H9 (cell line): ENCODE measurements at places on chromosomes 7 and 10. TPM values are rescaled to one million over a fixed set of nuclear protein-coding genes. Genes with fewer than 3 reads are reported as not detected.

DNA sequence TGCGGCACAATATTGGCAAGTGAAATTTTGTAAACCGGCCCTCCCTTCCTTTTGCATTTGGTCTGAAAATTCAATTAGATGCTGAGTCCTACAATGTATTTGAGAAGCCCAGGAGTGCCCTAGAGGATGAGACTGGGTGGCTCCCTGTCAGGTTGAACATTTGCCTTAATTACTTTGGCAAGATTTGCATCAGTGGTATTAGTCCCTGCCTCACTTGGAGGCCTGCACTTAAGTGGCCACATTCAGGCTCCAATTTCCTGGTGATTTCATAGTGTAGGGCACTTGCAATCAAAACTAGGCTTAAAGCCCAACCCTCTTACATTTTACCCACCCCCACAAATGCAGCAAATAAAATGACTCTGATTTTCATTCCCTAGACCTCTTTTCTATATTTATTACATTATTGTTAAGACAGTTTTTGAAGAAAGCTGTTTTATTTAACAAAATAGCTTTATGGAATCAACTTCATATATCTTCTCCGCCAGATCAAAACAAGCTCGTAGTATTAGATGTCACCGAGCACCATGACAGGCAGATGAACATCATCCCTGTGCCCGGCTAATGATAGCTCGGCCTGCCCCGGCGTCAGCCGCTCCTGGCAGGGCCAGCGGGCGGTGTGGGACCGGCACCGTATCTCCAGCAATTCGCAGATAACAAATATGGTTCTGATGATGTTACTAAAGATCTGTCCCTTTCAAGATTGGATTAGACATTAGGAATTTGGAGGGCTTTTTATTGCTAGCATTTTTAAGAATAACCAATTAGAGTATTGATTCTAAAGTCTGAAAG lies 73.6 kb downstream of the EGFR start:
- no peak for DNase-seq

GRCh38 chr7:131652934-131653333 lies 96.5 kb upstream of the PODXL start:
- DNase-seq, result no peak

DNA sequence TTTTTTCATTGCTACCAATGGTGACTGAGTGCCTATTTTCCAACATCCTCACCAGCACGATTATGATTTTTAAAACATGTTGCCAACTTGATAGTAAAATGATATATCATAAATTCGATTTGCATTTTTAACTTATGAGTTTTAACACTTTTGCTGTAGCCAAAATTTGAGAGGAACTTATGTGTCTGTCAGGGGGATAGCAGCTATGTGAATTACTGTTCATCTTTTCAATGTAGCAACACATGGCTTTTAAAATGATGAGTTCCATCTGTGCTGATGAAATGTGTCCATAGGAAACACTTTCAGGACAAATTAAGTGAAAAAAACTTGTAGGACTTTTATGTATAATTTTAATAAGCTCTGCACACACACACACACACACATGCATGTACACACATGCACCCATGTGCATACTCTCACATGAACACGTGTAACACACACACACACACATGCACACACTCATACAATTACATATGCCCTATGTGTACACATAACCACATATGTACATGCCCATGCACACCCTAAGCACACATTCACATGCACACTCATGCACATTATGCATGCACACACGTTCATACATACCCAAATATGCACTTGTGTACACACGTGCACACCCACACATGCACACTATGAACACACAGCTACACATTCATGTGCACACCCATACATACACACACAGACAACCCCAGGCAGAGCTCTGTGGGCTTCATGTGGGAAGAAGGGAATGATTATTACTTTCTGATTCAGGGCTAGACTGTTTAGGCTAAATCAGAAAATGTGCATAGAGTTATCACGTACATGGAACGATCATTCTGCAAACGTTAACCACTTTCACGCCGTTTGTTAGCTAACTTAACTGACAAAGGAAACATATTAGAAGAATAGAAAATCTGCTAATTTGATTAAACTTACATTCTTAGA lies 68.9 kb downstream of the C10orf143 start:
- no peak for DNase-seq

GRCh38 chr7:115260381-115260780 lies 338.5 kb downstream of the MDFIC start:
- DNase-seq, result no peak

- no peak for DNase-seq
Observed at GRCh38 chr7:134037991-134038390, 89.1 kb upstream of the LRGUK start.

DNA sequence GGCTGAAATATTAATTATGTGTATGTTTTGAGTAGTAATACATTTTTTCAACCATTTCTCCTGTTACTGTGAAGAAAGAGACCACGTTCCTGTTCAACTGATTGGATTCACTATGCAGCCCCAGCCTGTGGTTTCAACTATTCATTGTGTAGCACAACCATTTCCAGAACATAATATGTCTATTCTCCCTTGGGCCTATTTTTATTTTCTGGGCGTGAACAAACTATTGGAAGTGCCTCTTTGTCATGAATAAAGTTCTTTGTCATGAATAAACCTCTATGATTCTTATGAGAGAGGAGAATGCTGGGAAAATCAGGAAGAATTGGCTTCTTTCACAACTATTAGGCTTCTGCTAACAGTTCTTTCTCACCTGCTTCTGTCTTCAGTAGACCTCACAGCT lies 152.4 kb downstream of the GNAT3 start:
- DNase-seq, result no peak

GRCh38 chr7:90459888-90460287 lies 9.6 kb upstream of the PTTG1IP2 start:
- no peak for DNase-seq

- no peak for DNase-seq
Observed at GRCh38 chr7:128892521-128893250, 17.8 kb downstream of the KCP start.

DNA sequence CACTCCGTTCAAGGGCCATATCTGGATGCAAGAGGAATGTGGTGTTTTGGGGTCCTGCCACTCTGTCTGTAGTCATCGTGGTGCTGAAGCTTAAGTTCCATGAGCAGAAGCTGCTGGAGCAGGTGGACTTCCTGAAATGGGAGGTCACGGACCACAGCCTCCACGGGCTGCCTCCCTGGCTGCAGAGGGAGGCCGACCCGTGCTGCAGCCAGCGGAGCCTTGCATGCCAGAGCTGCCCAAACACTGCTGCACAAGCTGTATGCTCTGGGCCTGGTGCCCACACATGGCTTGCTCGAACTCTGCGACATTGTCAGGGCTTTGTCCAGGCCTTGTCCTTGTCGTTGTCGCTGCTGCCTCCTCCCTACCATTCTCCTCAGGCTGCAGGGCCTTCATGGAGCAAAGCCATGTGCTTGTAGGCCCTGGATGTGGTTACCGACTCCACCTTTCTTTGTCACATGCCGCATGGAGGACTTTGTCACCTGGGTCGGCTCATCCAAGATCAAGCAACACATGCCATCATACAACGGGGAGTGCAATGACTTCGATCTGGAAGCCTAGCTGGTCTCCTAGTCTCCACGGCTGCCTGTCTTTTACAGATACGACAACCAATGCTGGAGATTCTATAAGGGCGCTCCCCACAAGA lies 21.4 kb downstream of the GARIN1A start:
- DNase-seq, result no peak

DNA sequence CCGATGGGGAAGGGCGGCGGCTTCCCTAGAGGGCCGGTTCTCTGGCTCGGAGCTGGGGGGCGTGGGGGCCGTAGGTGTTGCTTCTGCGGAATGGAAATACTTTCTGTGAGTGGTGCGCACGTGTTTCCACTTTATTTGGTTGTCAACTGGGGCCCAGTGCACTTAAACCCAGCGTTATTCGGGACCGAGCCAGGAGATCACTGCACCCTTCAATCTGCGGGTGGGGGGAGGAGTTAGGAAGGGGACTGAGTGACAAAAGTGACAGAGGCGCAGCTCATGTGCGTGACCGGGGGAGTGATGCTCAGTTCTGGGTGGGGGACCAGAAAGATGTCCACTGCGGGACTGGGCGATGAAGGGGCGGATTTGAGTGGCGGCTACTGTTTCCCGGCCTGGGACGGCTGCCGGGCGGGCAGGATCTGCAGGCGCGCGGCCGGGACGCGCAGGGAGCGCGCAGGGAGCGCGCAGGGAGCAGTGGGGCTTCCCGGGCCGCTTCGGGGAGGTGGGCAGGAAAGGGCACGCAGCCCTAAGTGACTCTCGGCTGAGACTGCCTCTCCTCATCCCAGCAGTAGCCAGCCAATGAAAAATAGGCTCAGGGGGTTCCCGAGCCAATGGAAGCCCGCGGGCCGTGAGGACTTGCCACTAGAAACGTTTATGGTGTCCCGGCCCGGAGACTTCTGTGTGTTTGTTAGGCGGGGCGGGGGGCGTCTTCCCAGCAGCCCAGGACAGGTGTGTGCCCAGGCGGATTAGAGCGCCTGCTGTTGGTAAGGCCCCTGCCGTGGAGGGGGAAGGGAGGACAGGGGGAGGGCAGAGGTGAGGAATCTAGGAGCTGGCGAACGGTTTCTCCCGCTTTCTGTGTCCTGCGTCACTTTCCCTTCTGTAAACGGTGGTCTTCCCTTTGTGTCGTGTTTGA lies 54.3 kb upstream of the KDM7A start:
- peak; percentile 97 for DNase-seq

GRCh38 chr7:55174856-55175255 lies 156.0 kb downstream of the EGFR start:
- DNase-seq, result no peak

DNA sequence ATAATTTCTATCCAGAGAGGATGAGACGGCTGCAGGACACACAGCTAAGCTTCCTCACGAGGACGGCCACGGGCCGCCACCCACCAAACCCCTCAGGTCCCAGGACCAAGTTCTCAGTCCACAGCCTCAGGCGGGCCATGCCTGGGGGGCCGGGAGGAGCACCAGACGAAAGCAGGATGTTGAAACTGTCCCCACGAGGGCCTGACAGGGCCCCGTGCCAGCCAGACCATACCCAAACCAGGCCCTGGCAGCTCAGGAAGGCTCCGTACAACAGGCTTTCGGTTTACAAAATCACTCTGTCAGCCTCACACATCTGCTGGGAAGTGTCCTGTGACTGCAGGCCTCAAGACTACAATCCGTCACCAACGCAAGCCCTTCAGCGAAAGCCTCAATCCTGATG lies 14.5 kb downstream of the TUBGCP2 start:
- DNase-seq, result no peak

- no peak for DNase-seq
Observed at GRCh38 chr7:115328018-115328417, 406.1 kb downstream of the MDFIC start.

- DNase-seq, result no peak
Observed at GRCh38 chr7:84783141-84783778, 403.6 kb downstream of the SEMA3D start.

GRCh38 chr7:15470825-15471668 lies 90.8 kb downstream of the AGMO start:
- no peak for DNase-seq

- no peak for DNase-seq
Observed at GRCh38 chr10:58576751-58577436, 64.2 kb downstream of the BICC1 start.

DNA sequence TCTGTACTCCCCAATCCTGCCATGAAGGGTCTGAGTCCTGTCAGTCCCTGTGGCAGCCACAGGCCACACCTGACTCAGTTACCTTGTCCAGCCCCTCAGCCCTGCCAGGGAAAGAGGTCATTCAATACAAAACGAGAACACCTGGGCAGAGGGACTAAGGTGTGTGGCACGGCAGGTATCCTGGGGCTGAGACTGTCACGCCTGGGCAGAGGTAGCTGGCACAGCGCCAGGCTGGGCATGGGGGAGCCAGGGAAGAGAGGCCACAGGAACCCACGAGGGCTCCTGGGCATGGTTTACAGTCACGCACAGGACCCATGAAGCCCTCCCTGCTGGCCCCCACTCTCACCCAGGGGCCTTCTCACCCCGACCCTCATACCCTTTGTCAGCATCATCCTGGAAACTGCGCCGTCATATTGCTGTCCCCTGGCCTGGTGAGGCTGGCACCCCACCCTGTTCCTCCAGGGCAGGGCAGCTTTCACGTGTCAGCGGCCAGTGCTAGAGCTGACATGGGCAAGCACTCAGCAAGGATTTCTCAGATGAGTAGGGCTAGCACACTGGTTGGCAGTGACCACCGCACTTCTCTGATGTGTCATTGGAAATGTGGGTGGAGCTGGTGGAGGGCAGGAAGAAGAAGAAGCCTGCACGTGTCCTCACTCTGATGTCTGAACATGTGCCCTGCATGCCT lies 42.7 kb downstream of the LRRC18 start:
- DNase-seq, result no peak

DNA sequence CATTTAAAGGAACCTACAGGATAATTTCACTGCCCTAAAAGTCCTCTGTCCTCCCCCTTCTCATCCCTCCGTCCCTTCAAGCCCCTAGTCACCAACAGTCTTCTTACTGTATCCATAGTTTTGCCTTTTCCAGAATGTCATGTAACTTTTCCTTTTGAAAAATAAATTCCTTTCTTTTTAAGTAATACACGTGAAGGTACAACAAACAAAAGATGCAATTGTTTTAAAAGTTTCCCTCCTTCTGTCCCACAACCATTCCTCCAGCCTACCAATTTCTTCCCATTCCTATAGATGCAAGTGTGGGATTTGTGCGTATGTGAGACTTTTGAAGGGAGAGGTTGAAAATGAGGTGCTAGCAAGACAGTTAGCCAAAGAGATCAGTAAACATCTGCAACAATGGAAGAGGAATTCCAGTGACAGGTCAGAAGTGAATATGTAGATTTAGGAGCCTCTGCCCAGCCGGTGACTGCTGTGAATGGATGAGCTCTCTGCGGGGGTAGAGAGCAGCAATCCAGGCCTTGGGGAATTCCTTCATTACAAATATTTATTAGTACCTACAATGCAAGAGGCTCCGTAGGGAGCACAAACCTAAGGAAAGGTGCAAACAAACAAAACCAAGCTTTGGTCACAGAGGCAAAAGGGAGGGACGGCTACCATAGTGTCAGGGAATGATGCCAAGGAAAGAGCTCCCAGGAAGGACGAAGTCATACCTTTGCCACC lies 243.6 kb downstream of the SKIDA1 start:
- peak; percentile 91 for DNase-seq

DNA sequence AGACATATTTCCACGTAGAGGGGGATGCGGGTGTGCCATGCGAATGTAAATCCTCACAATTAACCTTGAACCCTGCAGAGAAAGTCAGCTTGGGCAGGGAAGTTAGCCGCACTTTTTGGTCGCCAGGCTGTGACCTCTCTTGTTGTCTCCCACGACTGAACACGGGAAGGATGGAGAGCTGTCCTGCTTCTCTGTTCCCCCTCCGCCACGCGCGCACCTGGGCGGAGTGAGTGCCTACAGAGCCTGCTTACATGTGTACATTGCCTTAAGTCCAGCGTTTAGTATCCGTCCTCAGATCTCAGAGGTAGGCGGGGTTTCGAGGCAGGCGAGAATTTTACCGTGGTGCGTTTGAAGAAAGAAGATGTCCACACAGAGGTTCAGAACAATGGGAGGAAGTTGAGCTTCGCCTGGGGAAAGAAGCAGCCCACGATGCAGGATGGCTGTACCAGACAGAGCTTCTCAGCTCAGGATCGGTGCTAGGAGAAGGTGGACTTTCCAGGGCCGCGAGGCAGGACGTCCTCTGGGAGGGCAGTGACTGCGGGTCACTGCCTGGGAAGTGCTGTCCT lies 482 bp upstream of the ERCC6 start:
- peak; percentile 43 for DNase-seq

Gene GIMAP7
- not detected in 2 replicates for total RNA-seq

Gene CDK14
- 23.9 and 24.9 TPM in 2 replicates for total RNA-seq

Gene GIMAP2
- not detected in 2 replicates for total RNA-seq

Gene NUTM2A
- 0.83 and 1.1 TPM in 2 replicates for total RNA-seq

Gene AGAP5
- total RNA-seq, result 5.2 and 5.5 TPM in 2 replicates

Gene ANLN
- 78.9 and 84.7 TPM in 2 replicates for total RNA-seq
